ENCODE measurements at places on chromosomes 13 and 19.

- DNase-seq = no peak
These were observed 13.4 kb downstream of the CYP2A6 start for GRCh38 chr19:40836754-40837429.

- DNase-seq = no peak
These were observed 29.2 kb downstream of the COG6 start for GRCh38 chr13:39684531-39685137.

- no peak for DNase-seq
These were observed 1.8 kb downstream of the LSM4 start for GRCh38 chr19:18320865-18321733.

GRCh38 chr13:40571338-40571963, 95.0 kb downstream of the FOXO1 start:
- DNase-seq = no peak

GRCh38 chr19:29596885-29597525, 9.1 kb upstream of the POP4 start:
- no peak for DNase-seq

GRCh38 chr13:95276037-95276505, 25.2 kb downstream of the ABCC4 start:
- DNase-seq = no peak

DNA sequence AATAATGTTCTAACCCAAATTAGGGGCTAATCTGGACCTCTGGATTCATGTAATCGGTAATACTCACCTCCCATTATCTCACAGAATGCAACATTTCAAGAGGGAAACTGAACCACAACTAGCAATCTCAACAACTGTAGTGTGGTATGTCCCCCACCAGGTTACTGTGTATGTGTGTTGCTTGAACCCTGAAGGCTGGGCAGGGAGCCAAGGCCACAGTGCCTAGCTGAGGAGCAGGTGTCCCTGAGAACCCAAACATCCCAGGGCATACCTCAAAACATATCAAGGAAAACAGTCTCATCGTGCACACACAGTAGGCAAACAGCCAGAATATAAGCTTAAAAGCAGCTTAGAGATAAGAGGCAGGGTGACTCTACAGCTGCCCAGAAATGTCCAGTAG, 20.5 kb upstream of the NEK3 start:
- DNase-seq = no peak

DNA sequence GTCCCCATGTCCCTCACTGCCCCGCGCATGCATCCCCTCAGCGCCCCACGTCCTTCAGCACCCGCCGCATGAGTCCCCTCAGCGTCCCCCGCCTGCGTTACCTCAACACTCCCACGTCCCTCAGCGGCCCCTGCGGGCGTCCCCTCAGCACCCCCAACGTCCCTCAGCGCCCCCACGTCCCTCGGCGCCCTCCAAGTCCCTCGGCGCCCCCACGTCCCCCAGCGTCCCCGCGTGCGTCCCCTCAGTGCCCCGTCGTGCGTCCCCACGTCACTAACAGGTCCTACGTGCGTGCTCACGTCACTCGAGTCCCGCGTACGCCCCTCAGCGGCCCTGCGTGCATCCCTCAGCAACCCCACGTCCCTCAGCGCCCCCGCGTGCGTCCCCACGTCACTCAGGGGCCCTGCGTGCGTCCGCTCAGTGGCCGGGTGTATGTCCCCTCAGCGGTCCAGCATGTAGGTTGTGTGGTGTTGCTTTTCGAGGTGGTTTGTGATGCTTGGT, 19.5 kb upstream of the GAS6 start:
- no peak for DNase-seq

GRCh38 chr19:41551711-41552110, 24.3 kb upstream of the CEACAM21 start:
- DNase-seq = no peak

- no peak for DNase-seq
These were observed 108.9 kb downstream of the ZAR1L start for GRCh38 chr13:32206097-32206740.

DNA sequence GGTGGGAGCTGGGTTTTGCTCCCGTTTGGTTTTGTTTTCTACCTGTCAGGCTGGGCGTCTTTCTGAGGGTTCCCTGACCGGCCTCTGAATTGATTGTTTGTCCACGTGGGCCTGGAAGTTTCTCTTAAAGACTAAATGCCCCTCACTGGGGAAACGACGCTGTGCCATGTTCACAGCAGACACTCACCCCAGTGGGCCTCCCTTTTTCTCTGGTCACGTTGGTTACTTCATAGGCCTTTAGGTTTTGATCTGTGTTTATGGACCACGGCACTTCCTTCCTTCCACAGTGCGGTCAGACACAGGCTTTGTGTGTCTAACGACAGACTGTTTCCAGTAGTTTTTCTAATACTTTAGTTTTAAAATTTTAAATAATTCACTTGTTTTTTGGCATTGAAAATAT, 20.1 kb upstream of the NDUFS7 start:
- no peak for DNase-seq

DNA sequence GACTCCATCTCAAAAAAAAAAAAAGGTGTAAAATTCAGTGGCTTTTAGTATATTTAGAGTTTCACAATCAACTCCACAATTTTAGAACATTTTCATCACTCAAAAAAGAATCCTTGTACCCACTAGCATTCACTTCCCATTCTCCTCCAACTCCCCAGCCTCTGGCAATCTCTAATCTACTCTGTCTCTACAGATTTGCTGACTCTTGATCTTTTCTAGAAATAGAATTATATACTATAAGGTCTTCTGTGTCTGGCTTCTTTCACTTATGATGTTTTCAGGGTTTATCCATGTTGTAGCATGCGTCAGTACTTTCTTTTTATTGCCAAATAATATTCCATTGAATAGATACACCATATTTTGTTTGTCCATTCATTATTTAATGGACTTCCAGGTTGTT, 8.0 kb upstream of the FARP1 start:
- no peak for DNase-seq

GRCh38 chr13:109900320-109900719, 113.9 kb upstream of the IRS2 start:
- no peak for DNase-seq

DNA sequence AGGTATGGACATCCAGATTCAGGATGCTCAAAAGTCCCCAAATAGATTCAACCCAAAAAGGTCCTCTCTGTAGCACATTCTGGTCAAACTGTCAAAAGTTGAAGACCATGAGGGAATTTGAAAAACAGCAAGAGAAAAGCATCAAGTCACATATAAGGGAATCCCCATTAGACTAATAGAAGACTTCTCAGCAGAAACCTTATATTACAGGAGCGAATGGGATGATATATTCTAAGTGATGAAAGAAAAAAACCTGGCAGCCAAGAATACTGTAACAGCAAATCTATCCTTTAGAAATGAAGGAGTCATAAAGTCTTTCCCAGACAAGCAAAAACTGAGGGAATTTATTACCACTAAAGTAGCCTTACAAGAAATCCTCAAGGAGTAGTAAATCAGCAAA, 29.7 kb downstream of the FXYD5 start:
- no peak for DNase-seq

- peak; percentile 70 for DNase-seq
These were observed 16.1 kb downstream of the MKNK2 start for GRCh38 chr19:2034729-2035589.

GRCh38 chr13:36412736-36413135, 19.6 kb upstream of the CCNA1 start:
- no peak for DNase-seq

GRCh38 chr13:75685239-75685697, 49.1 kb downstream of the LMO7 start:
- no peak for DNase-seq

DNA sequence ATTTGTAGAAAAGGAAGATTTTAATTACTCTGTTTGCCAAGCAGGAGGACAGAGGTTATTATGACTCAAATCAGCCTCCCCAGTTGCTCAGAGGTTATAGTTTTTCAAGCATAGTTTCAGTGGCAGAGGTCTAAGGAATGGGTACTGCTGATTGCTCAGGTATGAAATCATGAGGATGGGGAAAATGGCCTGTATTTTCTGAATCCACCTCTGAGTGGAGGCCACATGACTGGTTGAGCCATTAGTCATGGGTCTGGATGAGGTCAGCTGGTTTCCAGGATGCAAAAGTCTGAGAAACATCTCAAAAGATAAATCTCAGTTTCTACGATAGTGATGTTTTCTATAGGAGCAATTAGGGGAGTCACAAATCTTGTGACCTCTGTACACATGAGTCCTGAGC, 62.8 kb upstream of the CEACAM8 start:
- DNase-seq = no peak

DNA sequence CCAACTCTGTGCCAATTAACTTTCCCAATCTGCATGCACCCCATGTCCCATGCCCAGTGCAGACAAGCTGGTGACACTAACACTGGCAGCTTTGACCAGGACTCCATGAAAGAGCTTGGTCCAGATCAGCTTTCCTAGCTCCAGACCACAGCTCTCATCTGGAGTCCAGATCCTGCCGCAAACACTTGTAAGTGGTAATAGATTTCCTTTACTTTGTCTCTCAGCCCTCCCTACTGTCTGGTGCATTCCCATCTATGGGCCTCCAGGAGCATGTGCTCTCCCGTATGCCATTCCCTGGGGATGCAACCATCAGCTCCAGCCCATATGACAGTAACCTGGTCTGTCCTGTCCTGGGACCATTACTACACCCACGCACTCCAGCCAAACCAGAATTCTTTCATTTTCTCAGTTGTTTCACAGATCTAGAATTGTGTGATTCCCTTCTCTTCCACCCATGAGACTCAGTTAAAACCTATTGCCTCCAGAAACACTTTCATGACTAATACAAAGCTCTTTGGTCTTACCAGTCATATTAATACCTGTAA, 4.9 kb upstream of the STARD13 start:
- DNase-seq = no peak

DNA sequence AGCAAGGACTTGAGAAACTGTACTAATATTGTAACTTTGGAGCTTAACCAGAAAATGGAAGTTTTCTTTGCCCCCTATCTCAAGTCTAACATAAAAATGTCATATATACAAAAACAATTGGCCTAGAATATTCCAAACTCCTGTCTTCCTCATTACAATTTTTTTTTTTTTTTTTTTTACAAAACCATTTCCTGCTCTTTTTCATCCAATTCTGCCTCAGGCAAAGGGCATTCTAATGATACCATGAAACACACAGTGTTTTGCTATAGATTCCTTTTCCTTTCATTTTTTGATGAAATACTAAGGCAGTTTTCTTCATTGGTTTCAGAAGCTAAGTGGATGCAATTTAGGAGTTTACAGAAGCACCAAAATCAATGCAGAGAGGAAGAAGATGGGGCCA, 119.7 kb downstream of the LHFPL6 start:
- no peak for DNase-seq

DNA sequence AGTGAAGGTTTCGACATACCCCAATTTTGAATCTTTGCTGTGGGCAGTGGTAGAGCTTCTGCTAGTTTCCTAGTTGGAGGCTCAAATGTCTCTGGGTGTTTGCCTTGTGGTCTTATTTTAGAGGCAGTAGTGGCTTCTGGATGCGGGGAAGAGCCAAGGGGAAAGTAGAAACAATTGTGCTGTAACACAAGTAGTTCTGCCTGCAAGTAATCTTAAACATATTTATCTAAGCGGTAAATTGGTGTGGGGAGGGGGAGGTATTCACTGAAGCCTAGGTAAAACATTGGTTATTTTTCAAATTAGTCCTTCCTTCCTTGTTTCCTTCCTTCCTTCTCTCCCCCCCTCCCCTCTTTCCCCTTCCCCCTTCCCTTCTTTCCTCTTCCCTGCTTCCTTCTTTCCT, at the start of gene PCDH20:
Gene PCDH20 (minus strand): TSS at position 101 of the 400 bp plus-strand sequence. CDS start 691 bp downstream, outside the sequence.
- no peak for DNase-seq

Measured in stimulated activated CD4-positive, alpha-beta T cell treated with anti-CD3 and anti-CD28 coated beads, Interleukin-4, amount 100 ng/mL, for 1 hour (primary cell).